ENCODE measurements at places on chromosomes 1 and 21. TPM values are rescaled to one million over a fixed set of nuclear protein-coding genes. Genes with fewer than 3 reads are reported as not detected.

UBE2J2 gene
- 70.5 TPM for total RNA-seq

GCLM gene
- 21.1 TPM for total RNA-seq

TDRD10 gene
- not detected for total RNA-seq

ILDR2 gene
- total RNA-seq: 0.42 TPM

ZNF670 gene
- total RNA-seq: 7.1 TPM

CELA3A gene
- total RNA-seq: not detected

TXNIP gene
- 599 TPM for total RNA-seq

SPRR2E gene
- total RNA-seq: not detected

SFN gene
- total RNA-seq: 337 TPM

F3 gene
- 296 TPM for total RNA-seq

LTN1 gene
- total RNA-seq: 34.3 TPM

TNNT2 gene
- total RNA-seq: 0.37 TPM

GJA9 gene
- total RNA-seq: not detected

TAS1R1 gene
- not detected for total RNA-seq

S100A9 gene
- 126 TPM for total RNA-seq

AGBL4 gene
- total RNA-seq: not detected

SPATA21 gene
- total RNA-seq: not detected

LBR gene
- 98.5 TPM for total RNA-seq

SRGAP2B gene
- total RNA-seq: 50.8 TPM

PTPRU gene
- 26.8 TPM for total RNA-seq

SLC44A5 gene
- 11.6 TPM for total RNA-seq

FCRLB gene
- 1.3 TPM for total RNA-seq

SYPL2 gene
- not detected for total RNA-seq

OR2L8 gene
- not detected for total RNA-seq

SELL gene
- not detected for total RNA-seq

NTMT2 gene
- not detected for total RNA-seq

LINGO4 gene
- total RNA-seq: 0.10 TPM

B3GALT2 gene
- not detected for total RNA-seq

ESPN gene
- not detected for total RNA-seq

FAM72D gene
- total RNA-seq: 11.9 TPM

VSIG8 gene
- not detected for total RNA-seq

Measured in MCF 10A (cell line).